CD4-positive, alpha-beta T cell treated with Interleukin-12 subunit alpha and Interleukin-12 subunit beta, for 1 hour (primary cell): ENCODE measurements at places on chromosomes 16 and 17.

DNA sequence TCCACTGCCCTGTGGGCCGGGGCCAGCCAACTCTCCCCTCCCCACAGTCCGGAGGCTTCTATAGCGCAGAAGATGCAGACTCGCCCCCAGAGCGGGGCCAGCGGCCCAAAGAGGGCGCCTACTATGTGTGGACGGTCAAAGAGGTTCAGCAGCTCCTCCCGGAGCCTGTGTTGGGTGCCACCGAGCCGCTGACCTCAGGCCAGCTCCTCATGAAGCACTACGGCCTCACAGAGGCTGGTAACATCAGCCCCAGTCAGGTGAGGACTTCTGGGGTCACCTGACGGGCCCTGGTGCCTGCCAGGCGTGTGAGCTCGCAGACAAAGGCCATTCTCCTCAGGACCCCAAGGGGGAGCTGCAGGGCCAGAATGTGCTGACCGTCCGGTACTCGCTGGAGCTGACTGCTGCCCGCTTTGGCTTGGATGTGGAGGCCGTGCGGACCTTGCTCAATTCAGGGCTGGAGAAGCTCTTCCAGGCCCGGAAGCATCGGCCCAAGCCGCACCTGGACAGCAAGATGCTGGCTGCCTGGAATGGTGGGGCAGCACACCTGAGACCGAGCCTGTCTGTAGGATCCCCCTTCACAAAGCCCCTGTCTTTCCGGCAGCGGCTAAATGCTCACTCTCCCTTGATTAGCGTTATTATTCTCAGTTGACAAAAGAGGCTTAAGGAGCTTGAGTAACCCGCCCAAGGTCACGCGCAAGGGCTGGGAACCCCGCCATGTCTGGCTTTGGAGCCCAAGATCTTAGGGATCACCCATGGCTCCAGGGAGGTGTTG lies 3.9 kb downstream of the SPATA20 start:
- DNase-seq: no peak

DNA sequence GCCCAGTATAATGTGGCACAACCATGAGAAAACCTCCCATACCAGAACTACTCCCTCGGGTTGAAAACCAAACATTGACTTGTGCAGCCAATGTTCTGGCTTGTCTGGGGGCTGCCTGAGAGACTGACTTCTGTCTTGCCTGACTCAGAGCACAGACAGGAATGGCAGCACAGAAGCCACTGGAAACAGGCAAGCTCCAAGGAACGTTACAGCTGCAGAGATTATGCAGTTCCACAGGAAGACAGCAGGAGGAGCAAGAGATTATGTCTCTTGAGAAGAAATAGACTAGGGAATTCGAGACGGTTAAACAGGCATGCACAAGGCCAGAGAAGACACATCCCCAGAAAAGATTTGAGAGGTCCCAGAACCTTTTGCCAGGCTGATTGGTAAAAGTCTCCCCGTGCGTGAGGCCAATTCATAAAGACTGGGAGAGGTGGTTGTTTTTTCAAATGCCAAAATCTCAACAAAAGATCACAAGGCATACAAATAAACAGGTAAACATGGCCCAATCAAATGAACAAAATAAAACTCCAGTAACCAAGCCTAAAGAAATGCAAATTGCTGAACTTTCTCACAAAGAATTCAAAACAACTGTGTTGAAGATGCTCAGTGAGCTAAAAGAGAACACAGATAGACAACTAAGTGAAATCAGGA lies 90.6 kb upstream of the CDH5 start:
- no peak for DNase-seq

GRCh38 chr16:8173111-8173644 lies 417.1 kb downstream of the TMEM114 start:
- peak; percentile 0 for DNase-seq

DNA sequence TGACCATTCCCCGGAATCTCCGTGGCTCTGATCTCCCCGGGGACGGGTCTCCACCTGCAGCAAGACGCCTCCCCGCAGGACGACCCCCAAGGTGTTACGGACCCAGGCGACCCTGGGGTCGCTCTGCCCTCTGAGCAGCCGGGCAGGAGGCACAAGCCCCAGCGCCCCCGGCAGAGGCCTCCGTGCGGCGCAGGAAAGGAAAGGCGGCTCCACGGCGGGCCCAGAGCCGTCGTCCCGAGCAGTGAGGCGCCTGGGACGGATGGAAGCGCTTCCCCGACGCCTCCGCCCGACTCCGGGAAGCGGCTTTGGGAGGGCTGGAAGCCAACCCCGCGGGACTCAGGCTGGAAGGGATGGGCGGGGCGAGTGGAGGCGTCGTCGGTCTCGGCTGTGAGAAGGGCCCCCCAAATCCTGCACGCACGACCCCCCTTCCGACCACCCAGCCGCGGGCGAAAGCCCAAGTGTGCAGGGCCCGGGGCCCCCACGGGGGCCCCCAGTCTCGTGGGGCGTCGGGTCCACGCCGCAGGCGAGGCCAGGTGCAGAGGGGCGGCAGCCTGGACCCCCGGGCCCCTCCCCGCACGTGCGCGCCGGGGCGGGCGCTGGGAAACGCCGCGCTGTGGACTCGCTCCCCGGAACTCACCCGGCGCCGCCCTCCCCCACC lies 32.7 kb upstream of the RPH3AL start:
- DNase-seq: peak; percentile 11

DNA sequence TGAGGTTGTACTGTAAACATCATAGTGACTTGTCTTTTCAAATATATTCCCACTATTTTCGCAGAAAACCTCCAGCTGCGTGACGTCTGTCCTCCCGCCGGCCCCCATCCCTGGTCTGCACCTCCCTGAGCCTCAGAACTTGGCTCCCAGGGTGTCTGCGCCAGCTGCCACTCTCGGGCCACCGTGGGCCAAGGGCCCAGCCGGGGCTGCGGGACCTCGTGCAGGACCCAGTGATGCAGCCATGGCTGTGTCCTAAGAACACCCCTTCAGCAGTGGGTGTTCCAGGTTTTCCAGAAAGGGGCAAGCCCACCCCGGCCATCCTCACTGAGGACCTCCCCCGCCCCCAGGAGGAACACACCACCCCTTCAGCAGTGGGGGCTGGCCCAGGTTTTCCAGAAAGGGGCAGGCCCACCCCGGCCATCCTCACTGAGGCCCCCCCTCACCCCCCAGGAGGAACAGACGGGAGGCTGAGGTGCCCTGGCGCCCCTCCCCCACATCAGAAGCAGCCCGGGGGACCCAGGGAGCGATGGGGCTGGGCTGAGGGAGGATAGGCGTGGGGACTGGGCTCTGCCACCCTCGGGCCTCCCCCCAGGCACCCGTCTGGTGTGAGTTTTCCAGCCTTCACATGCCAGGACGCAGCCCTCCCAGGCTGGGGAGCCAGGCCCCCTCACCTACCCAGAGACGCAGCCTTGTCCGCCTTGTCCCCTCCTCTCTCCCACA lies 12.2 kb upstream of the ZFPM1 start:
- DNase-seq: no peak

- DNase-seq: no peak
These were observed 44.4 kb upstream of the CDR2 start for GRCh38 chr16:22418826-22419225.

DNA sequence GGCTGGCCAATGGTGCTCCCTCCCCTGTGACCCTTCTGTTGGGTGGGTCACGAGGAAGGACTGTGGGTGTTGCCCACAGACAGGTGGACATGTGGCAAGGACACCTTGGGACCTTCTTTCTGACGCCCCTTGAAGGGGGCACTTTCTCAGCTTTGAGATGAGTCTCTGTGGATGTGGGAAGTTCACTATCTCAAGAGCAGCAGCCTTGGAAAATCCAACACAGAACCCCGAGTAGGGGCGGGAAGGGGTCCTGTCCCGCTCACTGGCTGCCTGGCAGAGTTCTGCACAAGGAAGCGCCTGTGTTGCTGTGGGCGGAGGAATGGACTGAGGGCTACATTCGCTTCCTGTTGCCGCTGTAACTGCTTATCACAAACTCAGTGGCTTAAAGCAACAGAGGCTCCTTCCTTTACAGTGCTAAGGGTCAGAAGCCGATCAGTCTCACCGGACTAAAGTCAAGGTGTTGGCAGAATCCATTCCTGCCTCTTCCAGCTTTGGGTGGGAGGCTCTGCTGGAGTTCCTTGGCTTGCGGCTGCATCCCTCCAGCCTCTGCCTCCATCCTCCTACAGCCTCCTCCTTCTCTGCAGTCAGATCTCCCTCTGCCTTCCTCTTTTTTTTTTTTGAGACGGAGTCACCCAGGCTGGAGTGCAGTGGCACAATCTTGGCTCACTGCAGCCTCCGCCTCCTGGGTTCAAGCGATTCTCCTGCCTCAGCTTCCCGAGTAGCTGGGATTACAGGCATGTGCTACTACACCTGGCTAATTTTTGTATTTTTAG lies 305.2 kb downstream of the SEC14L1 start:
- peak; percentile 62 for DNase-seq
